ENCODE measurements at places on chromosomes 2 and 18. TPM values are rescaled to one million over a fixed set of nuclear protein-coding genes. Genes with fewer than 3 reads are reported as not detected.

- peaks cover 7% of the 10 kb centered on the region for H3K36me3 ChIP-seq
- H3K4me3 ChIP-seq: no peak overlapping the region
- DNase-seq: no peak
- no peak overlapping the region for H3K27ac ChIP-seq
These were observed 4.9 kb upstream of the GATA6 start for GRCh38 chr18:22164337-22165048.

DNA sequence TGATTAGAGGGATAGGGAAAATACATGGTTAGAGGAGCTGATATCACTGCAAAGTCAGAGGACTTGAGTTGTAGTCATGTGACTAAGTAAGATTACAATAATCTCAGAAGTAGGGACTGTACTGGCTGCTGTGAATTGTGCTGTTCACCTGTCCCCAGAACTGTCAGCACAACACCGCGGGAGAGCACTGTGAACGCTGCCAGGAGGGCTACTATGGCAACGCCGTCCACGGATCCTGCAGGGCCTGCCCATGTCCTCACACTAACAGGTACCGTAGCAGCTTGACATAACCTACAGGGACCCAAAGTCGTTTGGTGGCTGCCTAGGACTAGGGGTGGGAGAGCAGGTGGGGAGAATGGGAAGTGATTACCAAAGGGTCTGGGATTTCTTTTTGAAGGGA, 132.8 kb upstream of the TTC39C start:
- peaks cover 23% of the 10 kb centered on the region for H3K4me1 ChIP-seq
- no peaks in the 10 kb centered on the region for H3K36me3 ChIP-seq
- H3K27ac ChIP-seq: no peak overlapping the region
- no peak for DNase-seq
- peaks cover 17% of the 10 kb centered on the region for H3K27me3 ChIP-seq

DNA sequence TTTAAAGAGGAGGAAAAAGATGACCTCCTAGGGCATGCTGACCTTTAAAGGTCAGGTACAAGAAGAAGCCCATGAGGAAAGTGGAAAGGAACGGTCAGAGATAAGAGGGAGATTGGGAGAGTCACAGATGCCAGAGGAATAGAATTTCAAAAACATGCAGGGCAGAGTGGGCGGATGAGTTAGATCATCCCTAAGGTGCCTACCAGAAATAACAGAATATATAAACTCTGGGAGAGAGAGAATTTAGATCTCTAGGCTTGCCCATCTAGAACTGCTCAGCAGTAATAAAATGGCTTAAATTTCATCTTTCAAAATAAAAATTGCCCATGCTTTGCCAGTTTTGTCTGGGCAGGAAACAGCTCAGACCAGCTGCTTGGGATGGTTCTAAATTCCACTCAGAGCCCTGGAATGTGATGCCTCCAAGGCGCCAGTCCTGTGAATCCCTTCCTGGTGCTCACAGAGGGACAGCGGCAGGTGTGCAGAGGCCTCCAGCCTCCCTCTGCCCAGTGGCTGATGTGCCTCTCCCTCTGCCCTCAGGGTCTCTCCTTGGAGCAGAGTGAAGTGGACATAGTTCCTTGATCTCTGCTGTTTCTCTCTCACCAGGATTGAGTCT, 130.9 kb downstream of the ANTXR1 start:
- no peak for DNase-seq
- H3K27me3 ChIP-seq: peaks cover 26% of the 10 kb centered on the region
- H3K4me3 ChIP-seq: no peak overlapping the region
- no peak overlapping the region for H3K27ac ChIP-seq
- H3K4me1 ChIP-seq: no peaks in the 10 kb centered on the region

DNA sequence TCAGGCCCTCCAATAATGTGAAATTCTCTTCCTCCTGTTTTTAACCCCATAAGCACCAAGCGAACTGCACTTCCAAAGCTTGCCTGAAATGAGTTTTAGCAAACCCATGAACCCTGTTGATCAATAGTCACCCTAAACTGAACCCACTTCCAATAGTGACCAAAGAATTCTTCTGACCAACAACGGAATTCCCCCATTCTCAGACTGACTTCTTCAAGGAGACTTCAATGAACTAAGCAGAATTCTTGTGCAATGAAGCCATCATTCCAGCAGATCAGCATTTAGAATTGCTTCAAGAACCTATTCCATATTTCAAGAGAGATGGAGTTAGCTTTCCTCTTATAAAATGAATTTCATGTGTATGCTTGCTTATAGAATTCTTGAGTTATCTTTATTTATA, 176.9 kb upstream of the FN1 start:
- no peaks in the 10 kb centered on the region for H3K4me1 ChIP-seq
- H3K27me3 ChIP-seq: peaks cover 4% of the 10 kb centered on the region
- no peaks in the 10 kb centered on the region for H3K36me3 ChIP-seq
- no peak for DNase-seq
- no peak overlapping the region for H3K4me3 ChIP-seq
- no peak overlapping the region for H3K27ac ChIP-seq

DNA sequence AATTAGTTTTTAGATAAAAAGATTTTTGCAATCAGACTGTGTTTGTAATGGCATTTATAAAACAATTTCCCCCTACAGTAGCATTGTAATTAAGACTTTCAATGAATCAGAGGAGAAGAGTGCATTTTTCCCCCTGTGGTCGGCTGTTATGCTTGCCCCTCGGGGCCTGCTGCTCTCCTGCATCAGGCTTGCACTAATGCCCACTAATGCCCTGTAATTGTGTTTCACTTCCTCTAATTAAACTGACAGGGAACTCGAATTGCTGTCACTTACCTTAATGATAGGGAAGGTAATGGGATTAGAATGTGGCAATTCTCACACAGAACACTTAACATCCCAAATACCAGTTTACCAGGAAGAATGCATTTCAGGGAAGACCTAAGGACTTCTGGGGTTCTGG, 61.2 kb upstream of the LRRTM1 start:
- H3K36me3 ChIP-seq: no peaks in the 10 kb centered on the region
- no peak for DNase-seq
- no peak overlapping the region for H3K27ac ChIP-seq
- no peak overlapping the region for H3K4me3 ChIP-seq

DNA sequence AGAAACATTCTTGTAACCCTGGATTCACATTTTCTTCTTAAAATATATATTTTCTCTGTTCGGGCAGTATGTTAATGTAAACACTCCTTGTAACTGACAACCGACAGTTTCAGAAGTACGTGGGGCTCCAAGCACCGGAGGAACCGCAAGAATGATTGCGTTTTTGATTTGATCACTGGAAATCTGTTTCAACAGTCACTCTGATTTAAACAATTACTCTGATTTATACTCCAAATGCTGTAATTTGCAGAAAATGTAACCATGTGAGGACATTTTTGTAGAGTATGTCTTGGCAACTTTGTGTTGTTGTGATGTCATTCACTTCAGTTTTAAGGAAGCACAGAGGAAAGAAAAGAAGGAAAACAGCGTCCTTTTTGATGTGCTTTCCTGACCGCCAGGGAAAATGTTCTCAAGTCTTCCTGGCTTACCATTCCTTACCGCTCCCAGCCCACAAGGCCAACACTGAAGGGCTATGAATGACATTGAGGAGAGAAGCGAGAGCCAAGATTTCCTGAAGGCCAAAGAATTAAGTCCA, 77.7 kb downstream of the APOB start:
- H3K27ac ChIP-seq: no peak overlapping the region
- peaks cover 16% of the 10 kb centered on the region for H3K27me3 ChIP-seq
- H3K36me3 ChIP-seq: no peaks in the 10 kb centered on the region
- H3K4me1 ChIP-seq: no peaks in the 10 kb centered on the region

DNA sequence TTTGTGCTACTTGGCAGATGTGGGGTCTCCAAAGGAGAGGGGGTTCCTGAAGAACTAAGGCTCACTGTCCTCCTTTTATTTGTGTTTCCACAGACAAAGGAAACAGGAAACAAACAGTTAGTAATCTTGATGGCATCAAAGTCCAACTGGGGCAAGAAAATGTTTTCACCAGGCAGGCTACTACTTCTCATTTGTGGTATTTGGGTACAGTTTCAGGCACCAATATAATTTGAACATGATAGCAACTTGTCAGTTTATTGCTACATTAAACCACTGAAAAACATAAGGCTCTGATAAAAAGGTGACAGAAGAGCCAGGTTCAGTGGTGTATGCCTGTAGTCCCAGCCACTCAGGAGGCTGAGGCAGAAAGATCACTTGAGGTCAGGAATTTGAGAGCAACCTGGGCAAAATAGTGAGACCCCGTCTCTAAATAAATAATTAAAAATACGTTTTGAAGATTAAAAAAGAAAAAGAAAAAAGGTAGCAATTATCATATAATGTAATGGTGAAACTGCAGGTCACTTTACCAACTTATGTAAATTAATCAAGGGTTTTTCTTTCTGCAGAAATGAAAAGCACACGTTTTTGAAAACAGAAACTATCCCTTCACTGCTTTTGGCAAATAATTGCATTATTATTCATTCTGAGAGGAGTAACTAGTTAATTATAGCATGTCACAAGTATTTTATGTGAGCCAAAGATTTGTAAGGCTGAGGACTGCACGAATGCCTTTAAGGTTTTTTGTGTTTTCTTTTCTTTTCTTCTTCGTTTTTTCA, 157.5 kb upstream of the CAVIN2 start:
- H3K4me1 ChIP-seq: no peaks in the 10 kb centered on the region
- no peak overlapping the region for H3K27ac ChIP-seq
- DNase-seq: no peak
- H3K36me3 ChIP-seq: no peaks in the 10 kb centered on the region

DNA sequence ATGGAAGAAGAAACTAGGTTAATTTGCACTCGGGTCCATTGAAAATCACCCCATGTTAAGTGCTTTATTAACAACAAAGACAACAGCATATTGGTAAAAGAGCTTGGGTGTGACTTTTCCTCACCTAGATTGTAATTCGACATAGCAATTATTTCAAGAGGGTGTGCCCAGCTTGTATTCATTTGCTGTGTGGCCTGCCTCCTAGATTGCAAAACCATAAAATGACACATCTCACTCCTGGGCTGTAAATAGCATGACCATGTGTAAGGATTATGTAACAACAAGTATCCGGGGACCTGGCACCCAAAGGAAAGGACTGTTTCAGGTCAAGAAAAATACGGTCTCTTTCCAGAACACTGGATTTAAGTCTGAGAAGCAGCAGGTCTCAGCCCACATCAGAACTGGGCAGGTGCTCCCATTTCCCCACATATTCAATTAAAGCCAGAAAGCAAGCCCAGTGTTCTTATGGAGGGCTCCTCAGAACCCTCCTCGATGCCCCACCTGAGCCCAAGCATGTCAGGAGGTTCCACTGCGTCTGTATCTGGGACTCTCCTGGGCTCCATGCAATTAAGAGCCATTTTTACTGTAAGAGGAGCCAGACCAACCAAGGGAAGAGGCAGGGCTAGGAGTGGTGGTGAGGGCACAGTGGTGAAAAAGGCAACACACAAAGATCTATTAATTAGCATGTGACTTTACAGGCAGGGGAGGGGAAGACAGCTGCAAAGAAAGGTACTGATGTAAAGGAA, 39.2 kb downstream of the MREG start:
- H3K4me1 ChIP-seq: peaks cover 29% of the 10 kb centered on the region
- peaks cover 21% of the 10 kb centered on the region for H3K36me3 ChIP-seq
- DNase-seq: no peak
- H3K27me3 ChIP-seq: no peaks in the 10 kb centered on the region
- no peak overlapping the region for H3K27ac ChIP-seq

- no peak overlapping the region for H3K4me3 ChIP-seq
- peaks cover 58% of the 10 kb centered on the region for H3K27me3 ChIP-seq
- DNase-seq: no peak
- no peak overlapping the region for H3K27ac ChIP-seq
- no peaks in the 10 kb centered on the region for H3K36me3 ChIP-seq
These were observed 25.4 kb downstream of the MYO7B start for GRCh38 chr2:127560931-127561280.

DNA sequence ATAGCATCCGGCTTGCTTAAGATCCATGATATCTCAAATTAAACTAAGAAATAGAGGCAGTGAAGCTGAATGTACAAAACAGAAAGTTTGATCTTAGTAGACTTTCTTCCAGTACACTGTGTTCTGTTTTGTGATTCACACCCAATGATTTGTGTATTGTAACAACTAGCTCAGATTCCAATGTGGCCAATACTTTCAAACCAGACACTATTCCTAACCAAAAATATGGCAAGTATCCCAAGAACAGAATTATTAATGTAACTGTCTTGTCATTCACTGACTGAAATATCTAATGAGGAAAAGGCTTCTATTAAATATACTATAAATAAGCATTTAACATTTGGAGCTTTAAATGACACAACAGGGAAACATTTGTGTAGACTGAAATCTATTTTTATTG, 299.1 kb downstream of the NRXN1 start:
- no peaks in the 10 kb centered on the region for H3K27me3 ChIP-seq
- H3K36me3 ChIP-seq: no peaks in the 10 kb centered on the region
- no peak overlapping the region for H3K27ac ChIP-seq
- no peaks in the 10 kb centered on the region for H3K4me1 ChIP-seq
- no peak overlapping the region for H3K4me3 ChIP-seq

DNA sequence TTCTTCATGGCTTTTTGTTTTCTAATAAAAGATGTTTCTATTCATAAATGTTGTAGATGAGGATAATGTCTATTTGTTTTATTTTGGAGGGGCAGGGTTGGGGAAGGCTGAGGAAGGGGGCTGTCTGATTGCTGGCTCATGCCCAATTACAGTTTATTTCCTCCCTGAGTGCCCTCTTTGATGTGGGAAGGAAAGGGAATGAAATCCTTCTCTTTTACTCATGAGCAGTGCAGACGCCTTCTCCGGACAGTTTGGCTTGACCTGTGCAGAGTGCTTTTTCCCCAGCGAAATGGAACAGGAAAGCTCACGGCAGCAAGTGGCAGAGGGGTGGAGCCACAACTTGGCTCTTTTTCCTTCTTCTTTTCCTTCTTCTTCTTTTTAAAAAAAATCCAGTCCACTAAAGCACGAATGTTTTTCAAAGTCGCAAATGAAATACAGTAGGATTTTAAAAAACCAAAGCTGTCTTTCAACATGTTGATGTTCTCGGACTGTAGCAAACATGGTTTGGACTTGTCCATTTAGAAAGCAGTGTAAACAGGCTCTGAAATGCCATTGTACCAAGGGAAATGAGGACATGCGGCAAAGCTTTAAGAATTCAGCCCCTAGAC, 34.5 kb downstream of the RAB31 start:
- H3K27me3 ChIP-seq: peaks cover 39% of the 10 kb centered on the region
- H3K4me3 ChIP-seq: no peak overlapping the region

GRCh38 chr18:5461041-5461440, 82.8 kb downstream of the EPB41L3 start:
- H3K27me3 ChIP-seq: peaks cover 2% of the 10 kb centered on the region
- H3K36me3 ChIP-seq: no peaks in the 10 kb centered on the region
- DNase-seq: no peak
- no peak overlapping the region for H3K27ac ChIP-seq

The SLC5A7 gene
- not detected for total RNA-seq

The CIAO1 gene
- 110 TPM for total RNA-seq

The PEX13 gene
- total RNA-seq: 19.7 TPM

The RNU2-63P gene
- total RNA-seq: 34.9 TPM

The TEX44 gene
- not detected for total RNA-seq

The EVX2 gene
- total RNA-seq: not detected

The PREB gene
- total RNA-seq: 88.3 TPM

The PLCL1 gene
- total RNA-seq: 0.45 TPM

The IL18R1 gene
- total RNA-seq: 50.2 TPM

The POTEJ gene
- total RNA-seq: not detected

The HADHB gene
- total RNA-seq: 81.2 TPM

The ALPP gene
- not detected for total RNA-seq

The HOXD8 gene
- not detected for total RNA-seq

The ERBB4 gene
- not detected for total RNA-seq

The LYG1 gene
- 2.1 TPM for total RNA-seq

The TRIM54 gene
- 0.47 TPM for total RNA-seq
